ENCODE measurements at places on chromosomes 4 and X.
A peak's percentile ranks its signal among the peaks of the same experiment; 100 is the strongest.

GRCh38 chr4:110512901-110513300 is 36.9 kb downstream of the ENPEP start:
- no peak for DNase-seq

DNA sequence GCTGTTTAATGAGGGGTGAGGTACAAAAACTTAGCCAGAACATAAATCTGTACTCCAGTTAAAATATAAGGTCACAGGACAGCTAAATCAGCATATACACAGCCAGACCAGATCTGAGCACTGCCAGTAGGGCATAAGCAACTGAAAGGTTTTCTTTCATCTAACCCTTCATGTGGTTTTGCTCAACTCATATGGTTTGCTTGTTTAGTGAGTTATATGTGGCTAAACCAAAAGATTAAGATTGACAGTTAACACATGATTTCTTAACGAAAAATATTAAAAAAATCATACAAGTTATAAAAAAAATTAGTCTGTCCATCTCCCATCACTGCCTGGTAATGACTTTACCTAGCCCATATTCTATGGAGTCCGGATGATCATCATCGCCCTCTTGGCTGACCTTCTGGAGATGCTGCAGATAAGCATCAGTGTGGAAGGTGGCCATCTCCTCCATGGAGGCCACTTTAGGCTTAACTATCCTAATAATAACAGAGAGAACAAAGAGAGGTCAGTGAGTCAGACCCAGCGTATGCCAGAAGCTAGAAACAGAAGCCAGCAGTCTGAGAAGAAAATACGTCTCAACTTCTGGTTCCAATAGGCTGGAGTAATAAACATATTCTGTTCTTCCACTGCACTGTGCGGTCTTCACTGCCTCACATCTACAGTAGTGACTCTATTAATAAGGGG is 4.1 kb downstream of the HDAC8 start:
- DNase-seq = no peak

GRCh38 chr4:39104255-39104654 is 42.2 kb downstream of the KLHL5 start:
- DNase-seq = no peak

- no peak for DNase-seq
These were observed 62.0 kb upstream of the CLNK start for GRCh38 chr4:10746371-10747171.

GRCh38 chr4:159210975-159211374 is 108.1 kb downstream of the RAPGEF2 start:
- DNase-seq = no peak

GRCh38 chr4:1414831-1415680 is 8.8 kb upstream of the NKX1-1 start:
- DNase-seq = no peak

GRCh38 chr4:72326692-72327632 is 242.1 kb downstream of the ADAMTS3 start:
- DNase-seq = no peak

DNA sequence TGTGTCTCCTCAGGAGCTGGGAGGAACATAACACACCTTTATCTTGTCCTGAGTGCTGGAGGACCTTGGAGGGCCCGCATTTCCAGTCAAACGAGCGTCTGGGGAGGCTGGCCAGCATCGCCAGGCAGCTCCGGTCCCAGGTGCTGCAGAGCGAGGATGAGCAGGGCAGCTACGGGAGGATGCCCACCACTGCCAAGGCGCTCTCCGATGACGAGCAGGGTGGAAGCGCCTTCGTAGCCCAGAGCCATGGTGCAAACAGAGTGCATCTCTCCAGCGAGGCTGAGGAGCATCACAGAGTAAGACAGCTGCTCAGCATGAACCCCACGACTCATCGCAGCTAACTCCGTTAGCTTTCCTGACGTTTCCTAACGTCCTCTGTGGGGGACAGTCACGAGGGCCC is 430 bp downstream of the TRIML1 start:
- no peak for DNase-seq

DNA sequence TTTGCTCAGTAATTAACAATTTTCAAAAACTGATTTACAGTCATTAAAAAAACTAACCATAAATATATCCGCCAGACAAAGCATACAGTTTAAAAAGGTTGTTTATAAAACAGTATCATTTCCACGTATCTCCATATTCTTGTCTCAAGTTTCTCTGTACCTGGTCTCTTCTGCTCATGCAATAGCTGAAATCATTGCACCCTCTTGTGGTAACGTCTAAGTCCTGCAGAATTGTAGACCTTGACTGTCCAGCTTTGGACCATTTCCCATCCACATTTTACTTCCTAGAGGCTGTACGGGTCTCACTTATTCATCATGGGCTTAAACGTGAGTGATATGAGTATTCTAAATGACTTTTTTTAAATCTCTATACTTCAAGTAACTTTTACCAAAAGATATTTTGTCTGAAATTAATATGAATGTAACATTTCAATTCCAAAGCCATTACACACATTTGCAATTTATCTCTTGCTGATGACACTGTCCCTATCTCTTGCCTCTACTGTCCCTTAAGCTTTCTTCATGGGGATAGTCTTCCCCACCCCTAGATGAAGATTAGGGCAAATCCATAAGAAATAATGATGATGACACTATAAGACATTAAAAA is 118.5 kb downstream of the BTC start:
- DNase-seq = no peak

- no peak for DNase-seq
These were observed 361.9 kb upstream of the RASGEF1B start for GRCh38 chr4:81833576-81833975.

DNA sequence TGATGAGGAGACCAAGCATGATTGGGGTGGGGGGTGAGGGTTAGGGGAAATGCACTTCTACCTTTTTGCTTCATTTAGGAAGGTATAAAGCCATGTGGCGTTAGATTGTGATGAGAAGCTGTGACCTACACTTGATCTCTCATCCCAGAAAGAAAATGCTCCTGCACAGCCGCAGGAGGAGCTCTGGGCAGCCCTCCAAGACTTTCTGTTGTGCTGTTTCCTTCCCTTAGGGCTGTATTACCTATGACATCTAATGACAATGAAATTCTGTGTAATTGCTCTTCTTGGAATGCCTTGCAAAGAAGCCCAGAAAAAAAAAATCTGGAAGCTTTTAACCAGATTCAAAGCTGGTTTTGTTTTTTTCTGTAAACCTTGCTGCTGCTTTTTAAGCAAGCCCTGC is 13.4 kb downstream of the PRPS2 start:
- DNase-seq = no peak

DNA sequence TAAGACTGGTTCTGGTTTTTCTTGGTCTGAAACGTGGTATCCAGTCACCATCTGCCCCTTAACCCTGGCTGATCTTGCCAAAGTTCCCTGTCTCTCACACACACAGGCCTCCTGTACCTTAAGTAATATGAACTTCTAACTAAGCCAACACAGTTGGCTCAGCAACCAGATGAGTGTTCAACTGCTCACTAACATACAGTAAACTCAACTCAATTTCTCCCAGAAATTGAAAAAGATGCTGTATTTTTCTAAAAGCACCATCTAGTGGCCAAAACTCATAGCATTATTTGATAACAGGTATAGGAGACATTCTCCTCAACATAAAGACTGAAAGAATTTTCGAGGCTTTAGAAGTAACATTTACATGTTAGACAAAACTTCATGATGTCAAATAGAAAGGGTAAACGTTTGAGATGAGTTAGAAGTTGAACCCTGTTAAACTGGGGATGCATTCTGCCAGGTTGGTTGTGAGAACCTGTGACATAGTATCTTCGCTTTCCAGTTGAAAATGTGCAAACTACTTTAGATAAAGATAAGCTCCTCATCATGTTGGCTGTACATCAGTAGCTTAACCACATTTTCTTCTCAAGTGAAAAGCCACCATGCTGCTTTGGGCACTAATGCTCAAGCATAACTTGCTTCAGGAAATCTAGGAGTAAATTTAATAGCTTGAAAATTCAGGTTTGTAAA is 31.2 kb downstream of the CCNI start:
- no peak for DNase-seq

DNA sequence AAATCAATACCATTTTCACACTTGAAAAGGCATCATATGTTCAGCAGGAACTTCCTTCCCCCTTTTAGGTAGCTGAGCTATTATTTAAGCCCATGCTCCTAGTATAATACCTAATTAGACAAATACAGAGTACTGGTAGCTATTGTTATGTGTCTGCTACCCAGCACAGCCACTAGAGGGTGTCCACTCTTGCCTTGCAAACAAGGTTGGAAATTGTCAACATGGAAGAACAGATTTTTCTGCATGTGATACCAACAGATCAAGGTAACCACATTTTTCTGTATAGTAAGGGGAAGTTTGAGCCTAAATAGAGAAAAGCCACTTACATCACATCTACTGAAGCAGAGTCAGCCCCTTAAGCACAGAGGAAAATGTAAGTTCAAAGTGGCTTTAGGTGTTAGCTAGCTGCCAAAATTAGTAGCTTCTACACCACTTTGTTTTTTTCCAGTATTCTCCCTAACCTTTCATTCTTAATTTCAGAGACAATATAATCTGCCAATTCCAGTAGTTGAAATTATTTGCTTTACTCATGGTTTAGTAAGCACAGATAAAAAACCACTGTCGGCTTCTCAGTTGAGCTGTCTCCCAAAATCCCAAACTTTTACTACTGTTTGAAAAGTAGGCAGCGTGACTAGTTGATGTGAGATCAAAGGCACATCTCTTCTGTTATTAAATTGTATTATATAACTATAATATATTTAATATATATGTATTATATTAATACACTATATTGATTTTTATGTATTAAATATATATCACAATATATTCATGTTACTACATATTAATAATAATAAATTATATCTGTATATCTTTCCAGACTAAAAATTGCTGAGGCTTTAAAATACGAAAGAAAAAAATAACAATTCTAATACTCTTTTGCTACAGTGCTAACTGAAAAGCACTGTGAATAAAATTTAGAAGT is 38.2 kb downstream of the EDNRA start:
- peak; percentile 12 for DNase-seq

DNA sequence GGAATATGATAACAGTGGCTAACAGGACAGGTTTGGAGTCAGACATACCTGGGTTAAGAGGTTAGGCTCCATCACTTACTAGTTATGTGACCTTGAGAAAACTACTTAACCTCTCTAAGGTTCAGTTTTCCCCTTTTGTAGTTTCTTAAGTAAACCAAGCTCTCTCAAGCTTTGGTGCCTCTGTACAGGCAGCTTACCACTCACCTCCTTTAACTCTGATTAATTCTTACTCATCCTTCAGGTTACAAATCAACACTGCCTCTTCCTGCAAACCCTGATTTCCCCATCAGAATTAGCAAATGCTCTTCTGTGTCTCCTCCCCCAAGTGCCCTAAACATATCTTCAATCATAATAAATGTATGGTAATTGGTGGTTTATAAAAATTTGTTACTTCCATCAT is 3.5 kb upstream of the SERTM2 start:
- no peak for DNase-seq

- DNase-seq = no peak
These were observed 224.2 kb downstream of the RCHY1 start for GRCh38 chr4:75289914-75290582.

DNA sequence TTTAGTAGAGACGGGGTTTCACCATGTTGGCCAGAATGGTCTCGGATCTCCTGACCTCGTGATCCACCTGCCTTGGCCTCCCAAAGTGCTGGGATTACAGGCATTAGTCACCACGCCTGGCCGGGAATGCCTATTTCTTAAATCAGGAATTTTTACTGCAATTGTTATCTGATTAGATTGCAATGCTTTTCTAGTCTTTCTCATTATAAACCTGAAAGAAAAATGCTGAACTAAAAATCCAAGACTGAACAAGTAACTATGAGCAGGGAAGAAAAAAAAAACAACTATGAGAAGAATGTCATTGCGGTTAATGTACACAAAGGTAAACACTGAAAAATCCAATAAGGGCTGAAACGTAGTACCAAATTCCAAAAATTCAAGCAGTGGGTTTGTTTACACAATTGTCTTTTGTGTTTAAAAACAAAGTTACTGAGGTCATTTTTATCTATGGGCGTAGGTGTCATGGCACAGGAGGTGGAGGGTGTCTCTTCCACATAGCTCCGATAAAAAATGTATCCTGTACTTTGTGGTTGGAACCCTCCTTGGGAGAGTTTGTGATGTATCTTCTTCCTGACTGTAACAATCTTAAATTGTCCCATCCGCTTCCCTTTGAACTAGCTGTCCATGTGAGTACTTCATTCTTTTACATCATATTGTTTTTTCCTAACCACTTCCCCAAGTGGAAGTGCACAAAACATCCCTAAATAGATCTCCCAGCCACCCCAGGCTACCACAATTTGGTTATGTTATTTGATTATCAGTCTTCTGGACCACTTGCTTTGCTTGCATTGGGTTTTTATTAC is 11.1 kb upstream of the TMEM156 start:
- no peak for DNase-seq

- DNase-seq = no peak
These were observed 28.1 kb upstream of the JAKMIP1 start for GRCh38 chr4:6228158-6229067.

GRCh38 chr4:180189666-180190065 is 2053.5 kb upstream of the TENM3 start:
- no peak for DNase-seq

DNA sequence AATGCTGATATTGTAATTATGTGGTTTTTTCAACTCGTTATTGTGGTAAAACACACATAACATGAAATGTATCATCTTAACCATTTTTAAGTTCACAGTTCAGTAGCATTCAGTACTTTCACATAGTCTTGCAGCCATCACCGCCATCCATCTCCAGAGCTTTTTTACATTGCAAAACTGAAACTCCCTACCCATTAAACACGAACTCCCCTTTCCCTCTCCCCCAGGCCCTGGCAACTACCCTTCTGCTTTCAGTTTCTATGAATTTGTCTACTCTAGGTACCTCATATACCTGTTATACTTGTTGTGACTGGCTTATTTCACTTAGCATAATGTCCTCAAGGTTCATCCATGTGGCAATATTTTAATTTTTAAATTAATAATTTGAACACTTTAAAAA is 380.6 kb downstream of the MAPK10 start:
- DNase-seq = no peak

DNA sequence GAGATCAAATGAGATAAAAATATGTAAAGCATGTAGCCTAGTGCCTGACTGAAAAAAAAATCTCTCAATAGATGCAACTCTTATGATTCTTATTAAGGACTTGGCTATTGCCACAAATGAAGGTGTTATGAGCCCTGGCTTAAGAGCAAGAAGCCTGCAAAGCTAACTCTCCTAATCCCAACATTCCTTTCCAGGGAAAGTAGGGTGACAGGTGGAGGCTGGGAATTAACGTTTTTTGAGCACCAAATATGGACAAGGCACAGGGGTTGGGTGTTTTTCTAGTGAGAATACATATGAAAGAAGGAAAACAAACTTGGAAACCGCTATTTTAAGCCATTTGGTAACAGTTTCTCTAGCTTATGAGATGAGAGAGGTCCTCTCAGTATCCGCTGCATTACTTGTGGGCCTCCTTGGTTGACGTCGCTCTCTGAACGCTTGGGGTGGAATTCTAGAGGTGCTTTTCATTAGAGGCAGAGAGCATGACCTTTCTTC is 2.4 kb downstream of the RHOH start:
- no peak for DNase-seq

DNA sequence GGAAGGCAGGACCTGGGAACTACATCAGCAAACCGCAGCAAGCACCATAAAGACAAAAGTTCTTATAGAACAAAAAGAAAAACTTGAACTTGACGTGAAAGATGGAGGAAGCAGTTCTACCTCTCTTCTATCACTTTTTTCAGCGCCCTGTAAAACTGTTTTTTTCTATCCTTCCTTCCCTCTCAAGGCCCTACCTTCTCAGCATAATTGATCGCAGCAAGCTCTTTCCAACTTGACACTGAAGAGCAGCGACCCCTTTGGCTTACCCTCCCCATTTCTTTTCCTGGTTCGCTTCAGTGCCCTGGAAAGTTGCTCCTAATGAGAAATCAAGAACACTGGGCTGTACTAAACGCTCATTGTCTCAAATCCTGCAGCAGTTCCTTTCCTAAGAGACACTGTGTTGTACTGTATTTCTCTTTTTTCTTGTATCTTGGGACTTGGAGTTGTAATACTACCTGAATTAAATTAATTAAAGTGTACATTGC is 150.6 kb upstream of the SLC4A4 start:
- no peak for DNase-seq
